ENCODE measurements at places on chromosomes 7 and 10. TPM values are rescaled to one million over a fixed set of nuclear protein-coding genes. Genes with fewer than 3 reads are reported as not detected.

Gene PPP1R3A
- not detected for total RNA-seq

DNA sequence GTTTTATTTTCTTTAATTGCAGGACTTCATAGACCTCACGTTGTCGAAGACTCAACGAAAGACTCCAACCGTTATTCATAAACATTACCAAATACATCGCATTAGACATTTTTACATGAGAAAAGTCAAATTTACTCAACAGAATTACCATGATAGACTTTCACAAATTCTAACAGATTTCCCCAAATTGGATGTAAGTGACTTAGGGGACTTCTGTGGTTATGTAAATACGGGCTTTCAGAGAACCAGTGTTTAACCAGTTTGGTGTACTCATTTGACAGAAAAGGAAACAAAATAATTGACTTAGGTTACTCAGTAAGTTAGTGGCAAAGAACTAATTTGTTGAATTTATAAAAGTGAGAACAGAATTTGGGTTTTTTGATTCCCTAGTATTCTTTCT is 4.2 kb downstream of the GTPBP4 start:
- no peak for DNase-seq
- no peaks in the 10 kb centered on the region for H3K27me3 ChIP-seq
- peaks cover 51% of the 10 kb centered on the region for H3K36me3 ChIP-seq
- no peak overlapping the region for H3K4me3 ChIP-seq

Gene ADRA2A
- total RNA-seq, result not detected

DNA sequence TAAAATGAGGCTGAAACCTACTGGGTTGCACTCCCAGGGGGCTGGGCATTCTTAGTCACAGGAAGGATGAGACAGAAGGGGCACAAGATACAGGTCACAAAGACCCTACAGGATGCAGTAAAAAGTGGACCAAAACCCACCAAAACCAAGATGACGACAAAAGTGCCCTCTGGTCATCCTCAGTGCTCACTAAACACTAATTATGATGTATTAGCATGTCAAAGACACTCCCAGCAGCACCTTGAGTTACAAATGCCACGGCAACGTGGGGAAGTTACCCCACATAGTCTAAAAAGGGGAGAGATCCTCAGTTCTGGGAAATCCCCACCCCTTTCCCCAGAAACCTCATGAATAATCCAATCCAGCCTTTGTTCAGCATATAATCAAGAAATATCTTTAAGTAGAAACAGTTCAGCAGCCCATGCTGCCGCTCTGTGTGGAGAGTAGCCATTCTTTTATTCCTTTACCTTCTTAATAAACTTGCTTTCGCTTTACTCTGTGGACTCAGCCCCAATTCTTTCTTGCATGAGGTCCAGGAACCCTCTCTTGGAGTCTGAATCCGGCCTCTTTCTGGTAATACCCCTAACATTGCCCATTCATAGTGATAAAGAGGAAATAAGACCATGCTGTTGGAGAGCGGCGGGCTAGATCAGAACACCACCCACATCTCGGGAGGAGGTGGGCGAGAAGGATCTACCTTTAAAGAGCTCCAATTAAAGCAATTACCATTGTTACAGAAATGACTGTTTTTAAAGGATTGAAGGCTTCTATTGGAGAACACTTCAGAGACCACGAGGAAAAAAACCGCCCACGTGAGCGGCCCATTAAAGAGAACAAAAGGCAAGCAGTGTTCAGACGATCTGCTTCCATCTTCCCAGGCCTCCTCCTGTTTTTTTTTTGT is 170.9 kb downstream of the USP6NL start:
- no peak for DNase-seq
- no peaks in the 10 kb centered on the region for H3K27me3 ChIP-seq
- peak overlapping the region; percentile 20 for H3K27ac ChIP-seq

Data from activated CD4-positive, alpha-beta T cell treated with anti-CD3 and anti-CD28 coated beads, Interleukin-2, amount 10 ng/mL, durations not matched to agents 7 days and 5 days (primary cell).